ENCODE measurements at places on chromosomes 12 and 14. TPM values are rescaled to one million over a fixed set of nuclear protein-coding genes. Genes with fewer than 3 reads are reported as not detected.

The FNTB gene
- total RNA-seq = 32.0 TPM

The CLEC2A gene
- not detected for total RNA-seq

The HOXC9 gene
- not detected for total RNA-seq

The CCDC60 gene
- not detected for total RNA-seq

The PLA2G1B gene
- total RNA-seq = not detected

The SLC8A3 gene
- total RNA-seq = 18.8 TPM

The FITM1 gene
- not detected for total RNA-seq

The RNASE3 gene
- not detected for total RNA-seq

The CCDC175 gene
- total RNA-seq = 7.3 TPM

The LRP1-AS gene
- total RNA-seq = not detected

The NRL gene
- total RNA-seq = 4.0 TPM

The IL31 gene
- not detected for total RNA-seq

The TOMM20L gene
- not detected for total RNA-seq

All from dorsolateral prefrontal cortex (tissue), 122 donors.